ENCODE measurements at places on chromosomes 16 and 17.

DNA sequence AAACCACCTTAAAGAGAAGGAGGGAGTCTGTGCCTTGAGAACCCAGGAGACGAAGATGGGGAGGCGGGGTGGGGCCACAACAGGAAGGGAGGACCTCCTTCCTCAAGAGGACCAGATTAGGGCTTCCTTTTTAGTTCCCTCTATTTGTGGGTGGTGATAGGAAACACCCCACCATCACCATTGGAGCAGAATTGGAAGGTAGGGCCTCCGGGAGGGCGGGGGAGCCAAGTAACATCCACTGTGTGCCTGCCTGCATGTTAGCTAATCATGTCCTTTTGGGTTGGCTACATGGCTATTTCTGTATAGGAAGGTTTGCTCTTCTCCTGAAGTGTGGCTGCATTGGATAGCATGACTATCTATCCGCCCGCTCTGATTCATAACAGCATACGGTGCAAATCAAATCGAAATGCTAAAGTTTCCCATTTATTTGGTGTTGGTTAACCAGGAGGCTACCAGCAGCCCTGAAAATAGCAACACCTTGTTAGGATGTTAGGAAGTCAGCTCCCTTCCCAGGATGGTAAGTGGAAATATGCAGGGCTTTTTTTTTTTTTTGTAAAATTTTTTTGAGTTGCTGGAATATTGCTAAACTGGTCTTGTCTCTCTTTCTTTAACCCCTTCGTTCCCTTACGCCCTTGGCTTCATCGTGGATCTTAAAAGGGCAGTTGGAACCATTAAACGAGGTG lies 4.2 kb downstream of the SYT17 start:
- DNase-seq, result no peak

- DNase-seq, result no peak
Observed at GRCh38 chr16:82834151-82834815, 207.5 kb downstream of the CDH13 start.

DNA sequence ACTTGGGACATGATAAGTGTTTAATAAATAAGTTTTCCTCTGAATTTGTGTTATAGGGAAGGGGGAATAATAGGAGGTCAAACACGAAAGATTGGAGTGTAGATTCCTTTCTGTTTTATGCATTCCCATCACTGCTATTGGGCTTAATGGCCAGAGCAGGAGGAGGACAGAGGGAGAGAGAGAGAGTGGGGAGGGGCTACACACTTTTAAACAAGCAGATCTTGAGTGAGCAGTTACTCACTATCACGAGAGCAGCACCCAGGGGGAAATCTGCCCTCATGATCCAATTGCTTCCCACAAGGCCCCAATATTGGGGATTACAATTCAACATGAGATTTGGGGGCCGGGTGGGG lies 505.0 kb downstream of the GRIN2A start:
- no peak for DNase-seq

- DNase-seq, result no peak
Observed at GRCh38 chr17:56918916-56919315, 5.1 kb upstream of the TRIM25 start.

DNA sequence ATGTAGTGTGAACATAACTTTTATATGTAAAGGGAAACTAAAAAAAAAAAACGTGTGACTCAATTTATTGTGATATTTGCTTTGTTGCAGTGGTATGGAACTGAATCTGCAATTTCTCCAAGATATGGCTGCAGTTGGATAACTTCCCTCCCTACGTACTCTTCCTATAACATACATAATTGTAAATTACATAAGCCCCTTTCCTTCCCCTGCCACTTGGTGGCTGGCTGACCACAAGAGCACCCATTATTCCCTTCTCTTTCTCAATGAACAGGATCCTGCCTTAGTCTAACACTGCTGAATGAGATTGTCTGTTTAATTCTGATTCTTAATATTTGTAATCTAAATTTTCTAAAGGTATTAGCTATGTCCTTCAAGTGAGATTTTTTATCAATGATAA lies 27.8 kb downstream of the CCL4 start:
- no peak for DNase-seq

DNA sequence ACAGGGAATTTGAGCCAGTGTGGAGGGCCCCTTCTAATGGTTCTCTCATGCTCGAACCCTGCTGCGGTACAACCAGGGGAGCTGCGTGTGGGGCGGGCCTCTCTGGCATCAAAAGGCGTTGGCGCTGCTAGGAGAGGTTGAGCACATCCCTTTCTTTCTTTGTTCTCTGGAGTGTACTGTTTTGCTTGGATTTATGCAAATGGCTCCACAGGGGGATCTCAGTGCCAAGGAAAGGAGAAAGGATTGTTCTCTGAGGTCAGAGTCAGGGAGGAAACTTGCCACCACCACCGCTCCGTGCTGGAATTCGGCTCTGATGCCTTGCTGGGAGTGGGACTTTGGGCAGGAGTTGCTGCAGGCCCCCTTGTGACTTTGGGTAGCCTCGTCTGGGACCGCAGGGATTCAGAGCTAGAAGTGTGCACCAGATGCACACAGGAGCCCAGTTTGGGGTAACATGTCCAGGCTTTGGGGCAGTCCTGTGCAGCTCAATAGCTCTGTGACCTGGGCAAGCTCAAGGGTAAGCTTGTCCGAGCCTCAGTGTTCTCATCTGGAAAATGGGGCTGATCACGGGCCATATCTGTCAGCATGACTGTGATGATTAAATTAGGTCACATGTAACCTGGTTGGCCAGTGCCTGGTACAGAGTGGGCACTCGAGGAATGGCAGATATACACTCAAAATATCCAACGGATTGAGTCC lies 353.0 kb upstream of the EEF2KMT start:
- no peak for DNase-seq

- DNase-seq, result no peak
Observed at GRCh38 chr16:1815461-1815860, 11.2 kb downstream of the HAGH start.
